ENCODE measurements at places on chromosomes 4 and X.

DNA sequence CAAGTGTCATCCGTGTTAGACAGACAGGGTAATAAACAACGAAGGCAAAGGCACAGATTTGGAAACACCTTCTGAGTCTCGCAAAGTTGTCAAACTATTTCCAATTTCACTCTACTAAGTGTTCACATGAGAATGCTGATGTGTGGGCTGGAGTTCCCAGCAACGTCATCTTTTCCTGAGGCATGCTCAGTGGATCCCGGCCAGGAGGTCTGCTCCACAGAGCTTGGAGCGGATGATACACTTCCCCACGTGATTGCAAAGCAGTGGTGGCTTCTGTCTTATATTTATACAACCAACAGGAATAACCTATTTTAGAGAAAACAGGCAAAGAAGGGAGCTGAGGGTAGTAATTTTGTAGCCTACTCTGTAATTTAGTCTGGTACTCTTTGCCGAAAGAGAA is 40.1 kb upstream of the PDK3 start:
- peaks cover 8% of the 10 kb centered on the region for H3K4me1 ChIP-seq
- no peak for DNase-seq
- no peak overlapping the region for H3K4me3 ChIP-seq
- no peak overlapping the region for H3K27ac ChIP-seq
- H3K27me3 ChIP-seq, result no peaks in the 10 kb centered on the region

- no peaks in the 10 kb centered on the region for H3K4me1 ChIP-seq
- no peak for DNase-seq
- H3K36me3 ChIP-seq, result no peaks in the 10 kb centered on the region
- H3K4me3 ChIP-seq, result no peak overlapping the region
- no peak overlapping the region for H3K27ac ChIP-seq
- H3K27me3 ChIP-seq, result no peaks in the 10 kb centered on the region
These were observed 262.2 kb downstream of the PARM1 start for GRCh38 chr4:75195111-75195510.

GRCh38 chrX:17030580-17031270 is 84.3 kb downstream of the REPS2 start:
- no peak for DNase-seq
- H3K4me1 ChIP-seq, result no peaks in the 10 kb centered on the region
- H3K27me3 ChIP-seq, result no peaks in the 10 kb centered on the region
- H3K36me3 ChIP-seq, result no peaks in the 10 kb centered on the region

GRCh38 chr4:108849611-108850168 is 86.8 kb upstream of the ETNPPL start:
- no peak overlapping the region for H3K27ac ChIP-seq
- no peak for DNase-seq
- H3K4me3 ChIP-seq, result no peak overlapping the region
- H3K27me3 ChIP-seq, result no peaks in the 10 kb centered on the region

DNA sequence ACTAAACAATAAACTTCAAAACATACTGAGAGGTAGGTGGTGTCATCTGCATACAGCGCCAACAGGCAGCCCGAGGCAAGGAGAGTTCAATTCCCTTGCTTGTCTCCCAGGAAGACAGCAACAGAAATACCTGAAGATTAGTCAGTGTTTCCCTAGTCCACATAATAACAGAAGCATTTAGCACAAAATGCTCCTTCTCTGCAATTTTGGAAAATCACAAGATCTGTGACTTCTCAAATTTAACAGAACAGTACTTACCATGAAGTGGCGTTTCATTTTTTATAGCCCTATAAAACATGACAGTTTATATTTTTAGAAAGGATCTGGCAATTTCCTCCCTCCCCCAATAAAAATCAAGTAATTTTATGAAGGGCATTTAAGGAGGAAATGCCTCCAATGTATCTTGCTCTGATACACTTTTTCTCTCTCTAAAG is 67.1 kb upstream of the MYOZ2 start:
- no peaks in the 10 kb centered on the region for H3K27me3 ChIP-seq
- H3K36me3 ChIP-seq, result no peaks in the 10 kb centered on the region
- no peak for DNase-seq
- no peak overlapping the region for H3K27ac ChIP-seq

DNA sequence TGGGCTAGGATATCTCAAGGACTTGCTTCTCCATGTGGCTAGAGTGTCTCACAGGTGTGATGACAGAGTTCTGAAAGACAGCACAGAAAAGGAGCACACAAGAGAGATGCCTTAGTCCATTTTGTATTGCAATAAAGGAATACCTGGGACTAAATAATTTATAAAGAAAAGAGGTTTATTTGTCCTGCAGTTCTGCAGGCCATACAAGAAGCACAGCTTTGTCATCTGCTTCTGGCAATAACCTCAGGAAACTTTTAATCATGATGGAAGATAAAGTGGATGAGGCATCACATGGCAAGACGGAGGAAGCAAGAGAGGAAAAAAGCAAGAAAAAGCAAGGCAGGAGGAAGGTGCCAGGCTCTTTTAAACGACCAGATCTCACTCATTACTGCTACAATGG is 126.9 kb downstream of the ADAMTS3 start:
- H3K4me1 ChIP-seq, result no peaks in the 10 kb centered on the region
- no peak overlapping the region for H3K4me3 ChIP-seq
- no peak for DNase-seq
- no peaks in the 10 kb centered on the region for H3K36me3 ChIP-seq
- no peaks in the 10 kb centered on the region for H3K27me3 ChIP-seq
- H3K27ac ChIP-seq, result no peak overlapping the region

DNA sequence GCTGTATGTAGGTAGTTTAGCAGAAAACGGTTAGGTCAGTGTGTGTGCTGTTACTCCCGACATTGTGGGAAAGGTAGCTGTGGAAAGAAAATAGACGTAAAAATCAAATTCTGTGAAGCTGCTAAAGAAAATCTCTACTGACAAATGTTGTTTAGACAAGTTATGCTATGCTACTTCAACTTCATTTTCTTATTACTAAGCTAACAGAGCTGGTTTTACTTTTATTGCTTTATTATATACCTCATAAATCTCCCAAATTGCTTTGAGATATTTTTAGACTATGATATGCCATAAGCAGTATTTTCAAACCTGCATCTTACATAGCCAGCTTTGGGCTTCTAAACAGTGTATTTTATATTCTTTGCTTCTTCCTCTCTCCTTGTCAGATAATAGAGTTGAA is 108.2 kb upstream of the PACRGL start:
- H3K4me1 ChIP-seq, result no peaks in the 10 kb centered on the region
- no peak overlapping the region for H3K27ac ChIP-seq
- no peak overlapping the region for H3K4me3 ChIP-seq
- H3K27me3 ChIP-seq, result no peaks in the 10 kb centered on the region

DNA sequence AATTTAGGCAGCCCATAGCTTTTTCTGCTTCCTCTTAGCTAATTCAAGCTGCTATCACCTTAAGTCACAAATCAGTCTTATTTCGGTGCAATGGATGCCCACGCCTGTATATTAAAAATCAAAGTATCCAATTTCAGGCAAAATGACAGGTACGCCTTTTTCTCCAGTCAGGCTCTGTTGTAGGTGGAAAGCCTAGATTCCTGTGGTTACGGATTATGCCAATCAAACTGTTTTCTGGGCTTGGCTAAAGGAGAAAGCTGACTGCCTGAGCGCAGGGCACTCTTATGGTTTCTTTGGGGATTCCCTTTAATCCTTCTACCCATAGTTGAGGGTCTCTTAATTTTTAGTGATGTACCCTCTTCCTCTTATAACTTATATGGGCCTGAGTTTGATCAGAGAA is 550.5 kb downstream of the PDHA2 start:
- no peak overlapping the region for H3K27ac ChIP-seq
- H3K27me3 ChIP-seq, result no peaks in the 10 kb centered on the region
- H3K36me3 ChIP-seq, result no peaks in the 10 kb centered on the region
- no peaks in the 10 kb centered on the region for H3K4me1 ChIP-seq
